Esophagus squamous epithelium (tissue), 5 donors: ENCODE measurements at places on chromosomes 6 and 20.

GRCh38 chr6:19181211-19181610 is 656.0 kb upstream of the ID4 start:
- DNase-seq = no peak

DNA sequence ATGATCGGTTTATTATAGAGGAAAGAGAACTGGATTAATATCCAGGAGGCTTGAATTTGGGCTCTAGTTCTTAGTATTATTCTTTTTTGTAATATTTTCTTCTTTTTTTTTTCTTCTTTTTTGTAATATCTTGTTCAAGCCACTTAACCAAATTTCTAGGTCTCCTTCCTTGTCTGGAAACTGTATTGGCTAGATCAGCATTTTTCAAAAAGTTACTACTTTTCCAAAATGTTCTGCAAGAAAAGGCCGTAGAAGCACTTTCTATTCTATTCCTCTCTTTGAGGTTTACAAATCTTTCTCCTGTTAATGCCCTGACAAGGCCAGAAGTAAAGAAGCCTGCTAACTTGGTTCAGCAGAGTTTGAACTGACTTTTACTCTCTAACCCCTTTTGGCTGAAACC is 12.0 kb downstream of the BMP6 start:
- no peak for DNase-seq

GRCh38 chr6:10901770-10902169 is 14.9 kb downstream of the SYCP2L start:
- DNase-seq = no peak

GRCh38 chr20:23497536-23497935 is 6.6 kb downstream of the CST8 start:
- DNase-seq = no peak

DNA sequence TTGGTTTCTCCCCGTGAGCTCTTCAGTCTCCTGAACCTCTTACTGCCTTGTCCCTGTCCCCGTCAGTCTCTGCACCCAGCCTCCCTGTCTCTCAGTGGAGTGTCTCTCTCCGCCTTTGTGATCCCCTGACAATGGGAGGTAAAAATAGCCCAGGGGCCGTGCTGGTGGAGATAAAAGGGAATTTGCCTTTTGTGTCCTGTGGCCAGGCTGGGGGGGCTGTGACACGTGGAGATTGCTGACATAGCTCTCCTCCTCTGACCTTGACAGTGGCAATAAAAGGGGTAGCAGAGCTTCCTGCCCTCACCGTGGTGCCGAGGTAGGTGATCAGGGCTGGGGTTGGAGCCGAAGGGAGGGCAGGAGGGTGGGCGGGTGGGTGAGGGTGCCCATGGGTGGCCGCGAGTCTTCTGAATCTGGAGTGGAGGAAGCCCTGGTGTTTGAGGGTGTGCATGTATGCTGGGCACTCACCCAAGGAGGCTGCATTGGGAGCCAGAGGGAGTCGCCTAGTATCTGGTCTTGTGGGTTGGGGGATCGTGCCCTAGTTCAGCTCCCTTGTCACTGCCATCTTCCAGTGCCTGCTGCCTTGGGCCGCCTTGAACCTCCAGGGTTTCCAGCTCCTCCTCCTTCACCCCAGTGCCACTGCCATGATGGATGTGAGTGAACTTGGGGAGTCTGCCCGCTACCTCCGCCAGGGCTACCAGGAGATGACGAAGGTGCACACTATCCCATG is 21.9 kb downstream of the MYH7B start:
- DNase-seq = no peak

GRCh38 chr6:27145731-27146455 is 101.6 kb upstream of the PRSS16 start:
- no peak for DNase-seq

DNA sequence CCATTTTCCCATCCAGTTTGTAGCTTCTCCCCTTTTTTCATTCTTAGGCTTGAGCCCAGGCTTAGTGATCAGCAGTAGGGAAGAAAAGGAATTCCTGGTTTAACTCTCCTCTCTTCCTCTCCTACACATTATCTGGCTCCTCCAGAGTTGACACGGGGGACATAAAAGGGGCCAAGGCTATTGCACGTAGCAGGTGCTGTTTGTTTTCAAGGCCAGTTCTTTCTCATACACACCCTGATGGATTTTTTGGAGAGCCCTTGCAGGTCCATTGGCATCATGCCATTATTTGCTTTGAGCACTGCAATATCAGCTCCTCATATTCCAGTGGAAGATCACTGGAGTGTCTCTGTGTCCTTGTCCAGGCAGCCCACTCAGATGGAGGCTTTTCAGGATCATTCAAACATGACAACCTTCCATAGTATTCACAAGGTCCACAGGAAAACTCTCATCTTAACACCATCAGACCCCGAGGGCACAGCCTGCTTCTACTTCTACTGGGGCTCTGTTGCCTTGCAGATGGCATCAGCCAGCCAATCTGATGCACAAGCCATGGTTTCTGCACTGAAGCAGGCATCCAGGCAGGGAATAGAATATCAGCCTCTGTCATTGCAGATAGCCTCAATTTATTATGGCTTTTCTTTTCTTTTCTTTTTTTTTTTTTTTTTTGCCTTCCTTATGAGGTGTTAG is 18.8 kb downstream of the PLCB4 start:
- DNase-seq = no peak

DNA sequence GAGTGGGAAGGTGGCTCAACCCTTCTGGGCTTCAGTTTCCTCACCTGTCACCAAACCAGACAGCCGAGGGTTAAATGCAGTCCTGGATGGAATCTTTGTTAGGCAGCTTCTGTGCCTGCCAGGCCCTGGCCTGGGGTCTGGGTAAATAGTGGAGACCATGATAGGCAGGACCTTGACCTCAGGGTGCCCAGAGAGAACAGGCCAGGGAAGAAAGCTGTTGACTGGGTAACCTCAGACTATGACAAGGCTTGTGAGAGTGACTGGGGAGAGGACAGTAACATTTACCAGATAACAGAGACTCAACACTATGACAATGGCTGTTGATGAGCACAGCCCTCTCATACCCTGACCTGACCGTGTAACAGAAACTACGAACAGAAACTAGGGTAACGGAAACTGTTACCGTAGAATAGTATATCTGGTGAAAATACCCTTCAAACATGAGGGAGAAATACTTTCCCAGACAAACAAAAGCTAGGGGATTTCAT is 218.3 kb downstream of the PREX1 start:
- no peak for DNase-seq

DNA sequence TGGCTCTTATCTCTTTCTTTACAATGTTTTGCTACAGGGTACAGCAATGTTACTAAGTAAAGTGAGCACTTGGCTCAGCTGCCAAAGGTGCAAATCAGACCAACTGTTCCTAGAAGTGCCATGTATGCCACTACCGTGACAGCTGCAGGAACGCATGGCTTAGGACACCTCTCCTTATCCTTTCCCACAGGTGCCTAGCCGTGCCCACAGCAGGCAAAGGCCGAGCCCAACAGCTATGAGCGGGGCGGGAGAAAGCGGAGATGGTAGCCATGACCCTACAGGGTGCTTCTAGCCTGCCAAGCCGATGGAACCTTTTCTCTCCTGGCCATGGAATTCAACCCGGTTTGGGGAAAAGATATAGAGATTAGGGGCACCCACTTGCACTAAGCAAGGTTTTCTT is 97.1 kb downstream of the FAXC start:
- DNase-seq = no peak

DNA sequence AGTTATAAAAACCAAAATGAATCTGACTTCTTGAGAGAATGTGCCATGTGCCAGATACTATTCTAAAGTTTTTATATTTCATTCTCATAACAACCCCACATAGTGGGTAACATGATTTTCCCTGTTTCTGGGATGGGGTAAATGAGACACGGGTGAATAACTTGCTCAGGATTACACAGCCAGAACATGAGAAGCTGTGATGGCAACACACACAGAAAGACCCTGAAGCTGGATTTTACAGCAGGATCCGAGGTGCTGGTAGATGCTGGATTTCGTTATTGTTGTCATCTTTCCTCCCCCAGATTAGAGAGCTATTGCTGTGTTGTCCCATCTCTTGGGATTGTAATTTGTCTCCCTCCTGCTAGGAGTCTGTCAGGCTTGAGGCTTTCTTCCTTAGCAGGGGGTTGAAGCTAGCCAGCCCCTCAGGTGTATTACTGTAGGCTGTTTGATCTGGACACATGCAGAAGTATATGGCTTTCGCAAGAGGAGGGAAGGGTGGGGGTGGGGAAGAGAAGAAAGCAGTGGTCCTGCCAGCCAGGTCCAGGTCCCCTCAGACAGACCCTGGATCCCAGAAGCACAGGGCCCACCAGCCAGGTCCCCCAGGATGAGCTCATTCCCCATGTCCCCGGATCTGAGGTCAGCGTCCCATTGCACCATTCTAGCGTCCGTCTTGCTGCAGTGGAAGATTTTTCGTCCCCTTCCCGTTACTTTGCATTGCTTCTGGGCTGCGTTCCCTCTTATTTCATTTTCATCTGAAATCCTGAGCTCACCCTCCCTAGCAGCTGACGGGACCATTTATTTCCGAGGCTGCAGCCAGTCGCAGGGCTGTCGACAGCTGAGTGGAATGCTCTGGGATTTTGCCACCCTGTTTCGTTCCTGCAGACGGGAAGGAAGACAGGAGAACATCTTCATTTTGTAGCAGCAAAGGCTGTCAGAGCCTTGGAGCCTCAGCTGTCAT is 7.3 kb upstream of the KCNG1 start:
- DNase-seq = no peak

DNA sequence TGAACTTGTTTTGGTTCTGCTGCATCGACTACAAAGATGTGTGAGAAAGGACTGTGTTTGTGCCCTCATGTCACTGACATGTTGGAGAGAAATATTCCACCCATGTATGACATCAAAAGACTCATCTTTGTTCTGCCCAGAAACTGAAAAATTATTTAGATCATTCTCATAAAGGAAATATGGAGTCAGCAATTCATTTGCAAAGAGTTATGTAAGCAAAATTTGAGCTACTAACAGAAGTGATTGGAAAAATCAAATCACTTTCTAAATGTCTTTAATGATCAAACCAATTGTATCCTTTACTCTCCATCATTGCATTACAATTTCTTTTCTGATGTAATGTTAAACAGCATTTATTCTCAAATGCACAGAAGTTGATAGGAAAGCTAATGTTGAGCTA is 19.3 kb downstream of the ADAT2 start:
- no peak for DNase-seq

DNA sequence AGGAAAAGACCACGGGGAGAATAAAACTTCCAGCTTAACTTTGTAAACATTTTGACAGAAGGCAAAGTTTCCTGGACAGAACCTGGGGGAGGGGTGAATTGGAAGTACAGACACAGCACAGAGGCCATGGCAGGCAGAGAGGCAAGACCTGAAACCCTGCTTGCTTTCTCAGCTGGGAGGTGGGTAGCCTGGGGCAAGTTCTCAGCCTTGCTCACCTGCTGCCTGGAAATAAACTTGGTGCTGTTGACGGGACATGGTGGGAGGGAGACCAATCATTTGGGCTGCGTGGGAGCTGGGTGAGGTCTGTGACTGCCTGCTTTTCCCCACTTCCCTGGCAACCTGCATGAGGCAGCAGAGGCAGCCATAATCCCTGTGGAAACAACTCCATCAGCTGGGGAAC is 221.3 kb downstream of the MOXD1 start:
- DNase-seq = no peak

- no peak for DNase-seq
Observed at GRCh38 chr6:43725643-43726580, 38.3 kb upstream of the MRPS18A start.

DNA sequence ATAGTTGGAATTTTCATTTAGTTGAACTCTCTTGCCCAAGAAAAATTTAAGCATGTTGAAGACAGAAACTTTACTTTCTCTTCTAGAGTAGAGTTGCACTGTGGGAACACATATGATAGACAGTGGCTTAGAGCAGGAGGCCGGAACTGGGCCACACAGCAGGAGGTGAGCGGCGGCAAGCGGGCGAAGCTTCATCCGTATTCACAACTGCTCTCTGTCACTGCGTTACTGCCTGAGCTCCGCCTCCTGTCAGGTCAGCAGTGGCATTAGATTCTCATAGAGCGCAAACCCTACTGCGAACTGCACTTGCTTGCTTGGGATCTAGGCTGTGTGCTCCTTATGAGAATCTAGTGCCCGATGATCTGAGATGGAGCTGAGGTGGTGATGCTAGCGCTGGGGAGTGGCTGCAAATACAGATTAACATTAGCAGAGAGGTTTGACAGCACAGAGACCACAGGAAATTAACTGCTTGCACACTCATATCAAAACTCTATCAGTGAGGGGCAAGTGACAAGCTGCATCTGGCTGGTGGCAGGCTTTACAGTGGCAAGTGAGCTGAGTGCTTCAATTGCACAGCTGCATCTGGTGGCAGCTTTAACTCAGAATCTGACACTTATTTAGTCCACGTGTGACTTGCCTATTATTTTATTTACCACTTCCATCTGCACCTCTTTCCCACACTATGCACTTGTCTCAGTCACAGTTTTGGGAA is 174.9 kb upstream of the C6orf118 start:
- DNase-seq = no peak

DNA sequence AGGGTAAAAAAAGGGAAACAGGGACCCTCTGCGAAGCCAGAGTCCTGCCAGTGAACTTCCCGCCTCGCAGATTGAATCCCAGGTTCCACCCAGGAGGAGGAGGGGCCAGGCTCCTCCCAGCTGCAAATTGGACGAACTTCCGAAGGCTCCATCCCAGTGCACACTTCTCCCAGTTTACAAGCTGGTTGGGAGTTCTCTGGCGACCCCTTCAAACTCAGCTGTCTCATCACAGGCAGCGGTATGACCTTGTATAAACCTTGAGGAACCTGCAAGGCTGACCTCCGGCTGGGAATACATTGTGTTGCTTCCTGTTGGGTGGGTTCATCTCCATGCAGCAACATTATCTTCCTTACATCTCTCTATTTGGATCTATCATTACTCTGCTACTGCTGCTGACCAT is 962.7 kb downstream of the GRIK2 start:
- no peak for DNase-seq

DNA sequence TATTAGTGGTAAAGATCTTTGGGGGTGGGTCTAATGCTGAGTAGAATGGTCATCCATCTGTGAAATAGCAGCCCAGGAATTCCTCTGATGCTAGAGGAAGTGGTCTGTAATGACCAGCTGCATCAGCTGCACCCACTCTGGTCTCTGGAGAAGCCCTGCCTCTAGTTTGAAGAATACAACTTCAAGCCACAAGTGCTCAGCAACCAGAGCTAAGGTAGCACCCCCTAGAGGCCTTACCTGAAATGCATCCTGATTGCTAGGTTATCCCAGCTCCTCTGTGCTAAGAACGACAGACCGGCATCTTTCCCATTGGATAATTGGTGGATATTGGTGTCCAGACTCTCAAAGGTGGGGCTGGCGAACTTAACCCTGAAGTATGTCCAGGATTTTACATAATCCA is 58.2 kb downstream of the DNAH8 start:
- no peak for DNase-seq

DNA sequence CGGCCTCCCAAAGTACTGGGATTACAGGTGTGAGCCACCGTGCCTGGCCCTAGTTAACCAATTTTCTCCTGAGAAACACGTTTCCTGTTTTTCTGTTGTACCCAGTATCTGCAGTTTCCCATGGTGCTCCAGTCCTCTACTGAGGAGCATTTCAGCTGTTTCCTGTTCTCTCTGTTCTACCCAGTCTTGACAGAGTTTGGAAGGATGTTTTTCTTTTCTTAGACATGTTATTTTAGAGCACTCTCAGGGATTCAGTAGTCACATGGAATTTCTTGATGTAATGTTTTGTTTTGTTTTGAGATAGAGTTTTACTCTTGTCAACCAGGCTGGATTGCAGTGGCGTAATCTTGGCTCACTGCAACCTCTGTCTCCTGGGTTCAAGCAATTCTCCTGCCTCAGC is 129.8 kb upstream of the TIAM2 start:
- no peak for DNase-seq

GRCh38 chr6:31225735-31226134 is 46.2 kb downstream of the HLA-C start:
- DNase-seq = no peak
